ENCODE measurements at places on chromosomes 7 and 10. TPM values are rescaled to one million over a fixed set of nuclear protein-coding genes. Genes with fewer than 3 reads are reported as not detected.

- DNase-seq: no peak
Measured at GRCh38 chr7:83105948-83106347, 56.7 kb downstream of the PCLO start.

GRCh38 chr7:7201578-7202374 is 19.4 kb downstream of the C1GALT1 start:
- DNase-seq: no peak

GRCh38 chr7:31664890-31665289 is 22.1 kb upstream of the PPP1R17 start:
- no peak for DNase-seq

GRCh38 chr7:151806204-151806603 is 70.7 kb downstream of the PRKAG2 start:
- DNase-seq: peak; percentile 53

DNA sequence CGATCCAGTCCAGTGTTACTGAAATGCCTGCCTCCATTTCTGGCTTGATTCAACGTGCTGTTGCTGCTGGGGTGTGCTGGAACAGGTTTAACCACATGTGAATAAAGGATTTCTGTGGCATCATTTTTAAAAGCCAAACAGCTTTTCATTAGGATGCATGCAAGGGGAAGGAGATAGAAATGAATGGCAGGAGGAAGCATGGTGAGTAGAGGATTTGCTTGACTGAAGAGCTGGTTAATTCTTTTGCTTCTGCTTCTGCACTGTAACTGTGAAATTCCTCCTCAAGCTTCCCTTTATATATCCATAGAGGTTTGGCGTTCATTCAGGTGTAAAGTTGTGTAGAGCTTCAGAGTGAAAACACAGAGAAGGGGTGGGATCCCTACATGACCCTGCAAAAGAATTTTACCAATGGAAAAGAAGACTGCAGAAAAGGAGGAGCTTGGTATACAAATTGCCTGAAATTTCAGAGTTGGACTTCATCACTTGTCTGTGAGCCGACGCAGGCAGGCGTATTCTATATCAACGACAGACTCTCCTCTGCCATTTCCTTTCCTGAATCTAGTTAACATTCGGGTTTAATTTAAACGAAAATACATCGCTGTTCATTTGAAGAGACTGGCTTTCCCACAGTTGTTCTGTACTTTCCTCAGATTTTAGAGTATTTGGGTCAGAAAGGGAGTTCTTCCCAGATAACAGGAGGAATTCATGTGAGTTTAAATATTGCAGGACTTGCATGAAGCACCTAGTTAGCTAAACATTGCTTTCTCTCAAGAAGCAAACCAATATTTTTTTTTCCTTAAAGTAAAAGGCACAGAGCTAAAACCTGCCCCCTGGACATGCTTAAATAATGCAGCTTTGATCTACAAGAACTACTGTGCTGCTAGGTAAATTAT is at the start of gene SOSTDC1:
SOSTDC1 (minus strand) TSS at position 270 of the 893 bp plus-strand sequence; CDS start at position 200, 70 bp downstream.
- peak; percentile 9 for DNase-seq

- no peak for DNase-seq
Measured at GRCh38 chr7:149838992-149839408, 825 bp downstream of the ZNF862 start.

- no peak for DNase-seq
Measured at GRCh38 chr7:27157702-27158431, 1.4 kb upstream of the HOXA7 start.

The DMBT1 gene
- total RNA-seq: 4.6 TPM

The GHRHR gene
- not detected for total RNA-seq

The FGL2 gene
- total RNA-seq: 11.7 TPM

The SNCG gene
- 38.5 TPM for total RNA-seq

The PRR15 gene
- 7.7 TPM for total RNA-seq
